ENCODE measurements at places on chromosomes 11 and 22. TPM values are rescaled to one million over a fixed set of nuclear protein-coding genes. Genes with fewer than 3 reads are reported as not detected.

Gene C11orf91
- 1.5 TPM for total RNA-seq

GRCh38 chr22:44743247-44743646, 9.1 kb upstream of the ARHGAP8 start:
- no peaks in the 10 kb centered on the region for H3K27me3 ChIP-seq
- no peak overlapping the region for H3K27ac ChIP-seq
- no peaks in the 10 kb centered on the region for H3K36me3 ChIP-seq
- no peak overlapping the region for H3K4me3 ChIP-seq

DNA sequence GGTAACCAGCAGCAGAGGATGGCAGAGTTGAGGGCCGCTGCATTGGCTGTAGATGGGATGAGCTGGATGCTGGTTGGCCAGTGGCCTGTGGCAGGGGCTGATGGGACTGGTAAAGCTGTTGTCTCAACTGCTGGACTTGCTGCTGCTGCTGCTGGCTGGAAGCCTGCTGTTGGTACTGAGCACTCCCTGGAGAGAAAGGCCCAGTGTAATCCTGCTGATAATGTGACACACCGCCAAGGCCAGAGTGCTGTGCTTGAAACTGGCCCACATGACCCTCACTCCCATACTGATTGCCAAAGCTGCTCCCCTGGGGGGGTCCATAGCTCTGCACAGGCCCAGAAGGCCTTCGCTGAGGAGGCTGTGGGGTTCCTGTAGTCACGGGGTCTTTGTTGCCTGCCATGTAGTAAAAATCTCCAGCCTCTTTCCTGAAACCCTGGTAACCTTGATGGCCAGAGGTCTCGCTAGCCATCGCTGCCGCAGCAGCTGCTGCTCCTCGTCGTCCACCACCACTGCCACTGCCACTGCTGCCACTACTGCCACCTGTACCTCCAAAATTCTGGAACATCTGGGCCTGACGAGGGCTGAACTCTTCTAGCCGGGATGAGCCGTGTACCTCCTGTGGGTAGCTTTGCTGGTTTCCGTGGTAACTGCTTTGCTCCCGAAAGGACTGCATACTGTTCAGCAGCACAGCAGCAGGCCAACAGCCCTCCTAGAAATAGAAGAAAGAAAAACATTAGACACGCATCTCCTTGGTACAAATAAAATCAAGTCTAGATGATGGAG, 55.6 kb downstream of the TCF20 start:
- no peak overlapping the region for H3K27ac ChIP-seq
- DNase-seq = no peak
- peaks cover 51% of the 10 kb centered on the region for H3K36me3 ChIP-seq
- H3K27me3 ChIP-seq = no peaks in the 10 kb centered on the region
- no peak overlapping the region for H3K4me3 ChIP-seq
- H3K4me1 ChIP-seq = peaks cover 5% of the 10 kb centered on the region

- no peak for DNase-seq
- no peaks in the 10 kb centered on the region for H3K36me3 ChIP-seq
- H3K27me3 ChIP-seq = no peaks in the 10 kb centered on the region
- H3K4me3 ChIP-seq = no peak overlapping the region
- no peaks in the 10 kb centered on the region for H3K4me1 ChIP-seq
Measured at GRCh38 chr11:41534861-41535260, 75.4 kb upstream of the LRRC4C start.

GRCh38 chr11:60970890-60971289, 590 bp upstream of the CD6 start:
- no peak overlapping the region for H3K27ac ChIP-seq
- no peaks in the 10 kb centered on the region for H3K36me3 ChIP-seq
- no peaks in the 10 kb centered on the region for H3K4me1 ChIP-seq
- H3K27me3 ChIP-seq = no peaks in the 10 kb centered on the region
- no peak for DNase-seq

Gene MED19
- total RNA-seq = 9.6 TPM

Gene TSG101
- total RNA-seq = 46.6 TPM

- no peaks in the 10 kb centered on the region for H3K36me3 ChIP-seq
- H3K27me3 ChIP-seq = no peaks in the 10 kb centered on the region
- no peak overlapping the region for H3K4me3 ChIP-seq
- H3K27ac ChIP-seq = no peak overlapping the region
- peaks cover 23% of the 10 kb centered on the region for H3K4me1 ChIP-seq
- DNase-seq = no peak
Measured at GRCh38 chr22:25146307-25146706, 53.4 kb upstream of the CRYBB3 start.

GRCh38 chr11:62055970-62056369, 67.8 kb upstream of the INCENP start:
- H3K27me3 ChIP-seq = no peaks in the 10 kb centered on the region
- no peak for DNase-seq
- no peak overlapping the region for H3K4me3 ChIP-seq
- no peak overlapping the region for H3K27ac ChIP-seq
- H3K4me1 ChIP-seq = no peaks in the 10 kb centered on the region
- no peaks in the 10 kb centered on the region for H3K36me3 ChIP-seq

Gene ALX4
- not detected for total RNA-seq

GRCh38 chr11:77590194-77590782, 535 bp downstream of the AQP11 start:
- H3K36me3 ChIP-seq = no peaks in the 10 kb centered on the region
- peaks cover 4% of the 10 kb centered on the region for H3K4me1 ChIP-seq
- no peak for DNase-seq
- H3K27me3 ChIP-seq = no peaks in the 10 kb centered on the region
- no peak overlapping the region for H3K27ac ChIP-seq

- H3K36me3 ChIP-seq = no peaks in the 10 kb centered on the region
- DNase-seq = peak; percentile 96
- H3K4me1 ChIP-seq = peaks cover 68% of the 10 kb centered on the region
- no peaks in the 10 kb centered on the region for H3K27me3 ChIP-seq
Measured at GRCh38 chr11:65487467-65488272, 11.2 kb upstream of the MALAT1 start.

DNA sequence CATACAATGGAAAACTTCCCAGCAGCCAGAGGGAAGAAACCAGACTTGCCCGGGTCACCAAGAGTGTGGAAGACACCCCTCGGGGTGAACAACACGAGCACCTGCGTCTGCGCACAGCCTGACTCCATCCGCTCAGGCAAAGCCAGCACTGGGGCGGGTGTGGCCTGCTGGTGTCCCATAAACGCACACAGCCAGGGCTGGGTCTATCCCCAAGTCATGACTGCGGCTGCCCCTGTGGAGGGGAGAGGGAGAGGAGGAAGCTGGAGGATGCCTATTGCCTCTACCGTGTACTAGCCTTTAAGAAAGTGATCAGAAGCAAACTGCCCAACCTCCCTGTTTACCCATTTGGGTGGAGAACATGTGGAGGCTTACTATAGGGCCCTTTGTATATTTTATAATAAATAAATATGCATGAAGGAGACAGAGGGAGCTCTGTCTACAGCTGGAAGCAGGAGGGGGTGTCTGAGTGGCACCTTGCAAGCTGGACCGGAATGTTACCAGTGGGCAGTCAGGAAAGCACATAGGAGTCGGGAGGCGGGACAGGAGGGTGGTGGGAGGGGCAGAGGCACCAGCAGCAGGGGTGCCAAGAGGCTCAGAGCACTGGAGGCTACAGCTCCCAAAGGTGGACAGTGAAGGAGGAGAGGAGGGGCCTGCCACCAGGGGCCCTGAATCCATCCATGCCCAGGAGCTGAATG, 79.6 kb downstream of the PHF21B start:
- no peaks in the 10 kb centered on the region for H3K27me3 ChIP-seq
- no peaks in the 10 kb centered on the region for H3K4me1 ChIP-seq
- DNase-seq = no peak
- H3K27ac ChIP-seq = no peak overlapping the region

DNA sequence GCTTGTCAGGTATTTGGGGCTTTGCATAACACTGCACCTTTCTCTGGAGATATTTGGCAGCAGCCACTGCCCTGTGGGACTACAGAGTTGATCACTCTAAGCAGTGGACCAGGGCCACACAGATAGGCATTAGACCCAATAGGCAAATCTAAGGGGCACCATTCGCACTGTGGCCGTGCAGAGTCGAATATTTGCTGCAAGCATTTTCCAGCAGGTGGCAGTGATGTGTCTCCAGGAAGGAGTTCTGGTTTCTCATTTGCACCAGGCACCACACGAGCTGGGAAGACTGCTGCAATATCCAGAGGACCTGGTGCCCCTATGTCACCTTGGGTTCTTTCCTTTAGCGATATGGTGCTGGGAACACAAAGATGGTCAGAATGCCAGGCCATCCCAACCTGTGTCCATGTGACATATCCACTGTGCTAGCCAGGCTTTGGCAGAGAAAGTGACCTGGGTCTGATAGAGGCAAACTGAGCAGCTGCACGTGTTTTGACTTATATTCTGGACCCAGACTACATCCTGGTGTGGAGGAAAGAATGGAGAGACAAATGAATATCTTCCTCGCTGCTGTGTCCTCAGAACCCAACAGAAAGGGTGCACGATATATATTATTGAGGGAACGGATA, 318.7 kb downstream of the BUD13 start:
- no peak overlapping the region for H3K4me3 ChIP-seq
- no peaks in the 10 kb centered on the region for H3K27me3 ChIP-seq
- H3K4me1 ChIP-seq = no peaks in the 10 kb centered on the region
- no peak overlapping the region for H3K27ac ChIP-seq

Gene MS4A4A
- total RNA-seq = 53.9 TPM

DNA sequence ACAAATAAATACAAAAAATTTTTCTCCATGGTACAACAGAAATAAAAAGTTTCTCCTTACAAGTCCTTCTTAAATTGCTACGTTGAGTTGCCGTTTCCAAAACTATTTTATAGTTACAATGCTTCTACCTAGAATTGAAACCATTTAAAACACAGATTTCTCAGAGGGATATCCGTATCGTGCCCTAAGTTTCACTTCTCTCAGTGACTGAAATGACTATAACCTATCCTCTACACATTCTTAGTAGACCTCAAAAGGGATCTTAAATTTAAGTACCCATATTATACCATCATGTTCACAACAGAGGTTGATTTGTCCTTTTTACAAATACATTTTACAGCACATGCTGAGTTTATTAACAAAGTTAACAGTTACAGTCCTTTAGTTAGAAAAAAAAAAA, 44.1 kb downstream of the USP28 start:
- DNase-seq = no peak
- no peaks in the 10 kb centered on the region for H3K27me3 ChIP-seq
- H3K36me3 ChIP-seq = peaks cover 38% of the 10 kb centered on the region
- H3K27ac ChIP-seq = no peak overlapping the region
- no peaks in the 10 kb centered on the region for H3K4me1 ChIP-seq

GRCh38 chr11:91625495-91625894, 599.1 kb upstream of the FAT3 start:
- H3K27me3 ChIP-seq = no peaks in the 10 kb centered on the region
- no peak overlapping the region for H3K27ac ChIP-seq

Data from upper lobe of right lung (tissue), 1 donor.